ENCODE measurements at places on chromosomes 2 and 18.
A peak's percentile ranks its signal among the peaks of the same experiment; 100 is the strongest.

GRCh38 chr2:217788669-217789002, 214.2 kb downstream of the TNS1 start:
- no peak overlapping the region for H3K4me3 ChIP-seq
- peaks cover 40% of the 10 kb centered on the region for H3K4me1 ChIP-seq
- H3K27ac ChIP-seq, result no peak overlapping the region
- no peaks in the 10 kb centered on the region for H3K27me3 ChIP-seq
- no peaks in the 10 kb centered on the region for H3K36me3 ChIP-seq

DNA sequence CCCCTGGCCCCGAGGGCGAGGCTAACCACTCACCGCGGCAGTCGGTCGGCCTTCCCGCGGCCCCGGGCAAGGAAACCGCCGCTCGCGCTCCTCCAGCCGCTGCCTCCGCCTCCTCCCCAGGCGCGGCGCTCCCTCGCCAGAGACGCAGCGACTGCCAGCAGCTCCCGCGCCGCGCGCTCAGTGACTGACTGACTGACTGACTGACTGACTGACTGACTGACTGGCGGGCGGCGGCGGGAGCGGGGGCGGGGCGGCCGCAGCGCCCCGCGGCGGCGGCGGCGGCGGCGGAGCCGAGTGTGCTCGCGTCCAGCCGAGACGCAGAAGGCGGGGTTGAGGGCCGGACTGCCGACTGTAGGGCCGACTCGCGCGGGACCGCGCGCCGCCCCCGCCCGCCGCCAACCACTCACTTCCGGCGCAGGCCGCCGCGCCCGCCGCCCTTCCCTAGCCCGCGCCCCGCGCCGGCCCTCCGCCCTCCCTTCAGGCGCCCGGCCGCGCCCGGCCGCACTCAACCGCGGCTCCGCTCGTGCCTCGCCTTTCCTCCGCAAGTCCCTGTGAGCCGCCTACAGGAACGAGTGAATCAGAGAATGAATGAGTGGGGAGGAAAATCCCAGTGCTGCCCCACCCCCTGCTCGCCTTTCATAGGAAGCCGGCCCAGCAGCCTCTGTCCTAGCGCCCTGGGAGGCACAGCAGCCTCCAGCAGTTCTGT, at the start of gene RAPH1:
TSS of gene RAPH1 (minus strand) at position 224 of the 706 bp plus-strand sequence. CDS start 39,948 bp downstream, outside the sequence.
- H3K4me1 ChIP-seq, result peaks cover 31% of the 10 kb centered on the region
- peak within 1 kb of the TSS; percentile 17 for H3K27ac ChIP-seq
- no peaks in the 10 kb centered on the region for H3K36me3 ChIP-seq
- H3K4me3 ChIP-seq, result peak within 1 kb of the TSS; percentile 89
- H3K27me3 ChIP-seq, result peaks cover 40% of the 10 kb centered on the region

- H3K27me3 ChIP-seq, result no peaks in the 10 kb centered on the region
- H3K4me3 ChIP-seq, result no peak overlapping the region
- H3K27ac ChIP-seq, result no peak overlapping the region
- H3K4me1 ChIP-seq, result peaks cover 7% of the 10 kb centered on the region
Observed at GRCh38 chr2:126635281-126635680, 20.7 kb upstream of the GYPC start.

- no peaks in the 10 kb centered on the region for H3K4me1 ChIP-seq
- H3K27ac ChIP-seq, result no peak overlapping the region
- H3K36me3 ChIP-seq, result no peaks in the 10 kb centered on the region
- H3K27me3 ChIP-seq, result peaks cover 4% of the 10 kb centered on the region
- DNase-seq, result no peak
- H3K4me3 ChIP-seq, result no peak overlapping the region
Observed at GRCh38 chr2:133331436-133331835, 236.8 kb downstream of the NCKAP5 start.

- H3K36me3 ChIP-seq, result peaks cover 43% of the 10 kb centered on the region
- no peak overlapping the region for H3K4me3 ChIP-seq
- no peak for DNase-seq
- H3K27me3 ChIP-seq, result no peaks in the 10 kb centered on the region
Observed at GRCh38 chr2:69510204-69510603, 73.0 kb upstream of the NFU1 start.

- no peak for DNase-seq
- H3K4me1 ChIP-seq, result no peaks in the 10 kb centered on the region
- peaks cover 1% of the 10 kb centered on the region for H3K27me3 ChIP-seq
- H3K36me3 ChIP-seq, result peaks cover 14% of the 10 kb centered on the region
Observed at GRCh38 chr18:44620812-44621211, 59.9 kb upstream of the SETBP1 start.

DNA sequence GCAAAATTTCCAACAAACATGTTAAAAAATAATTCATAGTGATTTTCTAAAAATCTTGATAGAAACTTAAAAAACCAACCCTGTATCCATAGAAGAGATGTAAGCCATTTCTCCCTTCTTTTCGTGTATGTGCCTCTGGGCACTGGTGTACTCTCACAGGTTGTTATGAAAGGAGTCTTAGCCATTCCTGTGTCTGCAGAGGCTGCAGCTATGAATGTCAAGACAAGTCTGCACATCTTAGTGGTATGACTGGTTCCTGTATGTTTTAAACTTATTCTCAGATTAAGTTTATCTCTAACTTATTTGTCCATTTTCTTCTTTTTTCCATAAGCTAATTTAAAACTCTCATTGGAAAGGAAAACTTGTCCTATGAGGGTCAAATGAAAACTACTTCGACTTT, 84.0 kb downstream of the DPP4 start:
- no peak overlapping the region for H3K4me3 ChIP-seq
- H3K27me3 ChIP-seq, result no peaks in the 10 kb centered on the region
- H3K27ac ChIP-seq, result no peak overlapping the region
- peaks cover 33% of the 10 kb centered on the region for H3K4me1 ChIP-seq

- H3K36me3 ChIP-seq, result no peaks in the 10 kb centered on the region
- H3K27ac ChIP-seq, result peak overlapping the region; percentile 99
- peaks cover 47% of the 10 kb centered on the region for H3K4me1 ChIP-seq
- no peak for DNase-seq
- H3K27me3 ChIP-seq, result no peaks in the 10 kb centered on the region
Observed at GRCh38 chr18:51196811-51197660, 445 bp downstream of the MEX3C start.

DNA sequence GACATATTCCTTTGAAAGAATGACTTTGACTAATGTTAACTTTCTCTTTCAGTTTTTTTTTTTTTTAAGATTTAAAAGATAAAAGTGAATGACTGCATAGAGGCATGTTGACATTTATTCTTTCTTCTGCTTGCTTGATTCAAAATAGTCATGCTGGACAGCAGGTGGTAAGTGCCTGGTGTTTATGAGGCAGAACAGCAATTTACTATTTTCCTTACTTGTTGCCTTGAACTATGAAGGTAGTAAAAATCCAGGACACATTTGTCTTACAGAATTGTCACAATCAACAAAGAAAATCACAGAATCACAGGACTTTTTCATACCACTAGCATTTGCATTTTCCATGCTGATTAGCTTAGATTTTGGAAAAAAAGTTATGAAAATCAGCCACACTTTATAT, 388.3 kb downstream of the CTNNA2 start:
- H3K36me3 ChIP-seq, result no peaks in the 10 kb centered on the region
- H3K27ac ChIP-seq, result no peak overlapping the region

DNA sequence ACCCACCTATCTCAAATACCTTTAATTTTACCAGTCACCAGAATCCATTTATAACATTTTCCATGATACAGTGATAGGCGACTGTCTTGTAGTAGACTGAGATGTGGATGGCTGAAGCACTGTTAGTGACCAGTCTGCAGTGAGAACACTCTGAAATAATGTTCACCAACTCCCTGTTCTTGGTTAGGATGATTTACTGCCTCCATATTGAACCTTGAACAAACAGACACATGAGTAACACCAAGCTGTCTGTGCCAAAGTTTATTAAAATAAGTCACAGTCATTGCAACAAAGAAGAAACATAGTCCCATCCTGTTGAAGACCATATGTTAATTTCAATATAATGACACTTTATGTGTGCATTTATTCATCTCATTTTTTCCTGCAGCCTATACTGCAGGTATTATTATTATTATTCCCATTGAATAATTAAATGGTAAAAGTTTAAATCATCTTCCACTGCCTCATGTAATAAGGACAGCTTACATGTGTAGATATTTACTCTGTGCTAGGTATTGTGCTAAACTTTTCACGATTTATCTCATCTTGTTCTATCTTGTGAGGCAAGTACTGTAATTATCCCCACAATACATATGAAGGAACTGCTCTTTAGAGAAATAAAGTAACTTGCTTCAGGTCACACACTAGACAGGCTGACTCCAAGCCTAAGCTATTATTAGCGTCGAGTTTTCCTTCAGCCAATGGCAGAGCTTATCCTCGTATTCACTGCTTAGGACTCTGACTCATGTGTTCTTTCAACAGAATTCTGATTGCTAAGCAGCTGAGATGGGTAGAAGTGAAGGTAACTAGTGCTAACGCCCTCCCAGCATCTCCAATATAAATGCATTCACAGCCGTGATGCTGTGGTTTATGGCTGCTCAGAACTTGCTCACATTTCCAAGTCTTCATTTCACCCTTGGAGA, 62.5 kb downstream of the ONECUT2 start:
- H3K27me3 ChIP-seq, result peaks cover 48% of the 10 kb centered on the region
- H3K4me1 ChIP-seq, result no peaks in the 10 kb centered on the region
- no peak overlapping the region for H3K4me3 ChIP-seq
- H3K36me3 ChIP-seq, result no peaks in the 10 kb centered on the region
- DNase-seq, result no peak

DNA sequence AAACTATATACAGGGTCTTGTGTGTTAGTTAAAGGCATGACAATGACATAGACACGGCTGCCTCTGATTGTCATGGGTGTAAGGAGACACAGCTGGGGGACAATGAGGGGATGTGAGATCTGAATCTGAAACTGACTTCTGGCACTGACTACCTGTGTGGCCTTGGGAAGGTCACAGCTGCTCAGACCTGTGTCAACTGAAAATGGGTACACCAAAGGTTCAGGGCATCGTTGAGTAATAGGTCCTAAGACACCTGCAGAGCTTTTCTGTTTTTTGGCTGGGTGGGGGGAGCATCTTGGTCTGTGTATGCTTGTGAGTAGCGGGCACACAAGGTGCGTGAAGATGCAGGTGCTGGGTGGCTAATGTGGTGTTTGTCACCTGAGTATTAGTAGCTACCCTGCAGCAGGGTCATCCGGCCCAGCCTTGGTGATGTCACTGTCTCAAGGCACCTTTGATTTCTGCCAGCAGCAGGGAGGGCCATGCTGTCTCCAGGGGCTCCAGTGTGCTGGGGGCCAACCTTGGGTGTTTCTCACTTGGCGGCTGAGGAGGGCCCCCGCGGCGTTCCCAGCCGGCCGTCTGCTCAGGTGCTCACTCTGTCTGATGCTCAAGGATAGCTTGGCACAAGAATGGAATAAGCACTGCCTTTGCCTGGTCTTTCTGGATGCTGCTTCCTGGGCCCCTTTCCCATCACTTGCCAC, 53.1 kb upstream of the HS6ST1 start:
- no peaks in the 10 kb centered on the region for H3K27me3 ChIP-seq
- H3K4me1 ChIP-seq, result peaks cover 25% of the 10 kb centered on the region
- H3K27ac ChIP-seq, result no peak overlapping the region
- no peak for DNase-seq
- no peaks in the 10 kb centered on the region for H3K36me3 ChIP-seq

DNA sequence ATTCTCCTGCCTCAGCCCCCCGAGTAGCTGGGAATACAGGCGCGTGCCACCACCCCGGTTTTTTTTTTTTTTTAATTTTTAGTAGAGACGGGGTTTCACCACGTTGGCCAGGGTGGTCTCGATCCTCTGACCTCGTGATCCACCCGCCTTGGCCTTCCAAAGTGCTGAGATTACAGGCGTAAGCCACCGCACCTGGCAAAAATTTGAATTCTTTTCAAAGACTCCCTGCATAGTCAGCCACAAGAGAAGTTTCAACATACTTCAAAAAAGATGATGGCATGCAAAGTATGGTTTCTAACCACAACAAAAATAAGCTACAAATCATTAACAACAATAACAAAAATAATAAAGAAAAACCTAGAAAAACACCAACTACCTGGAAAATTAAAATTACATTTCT, 22.0 kb downstream of the HYCC2 start:
- H3K27me3 ChIP-seq, result no peaks in the 10 kb centered on the region
- peaks cover 31% of the 10 kb centered on the region for H3K4me1 ChIP-seq
- no peak overlapping the region for H3K4me3 ChIP-seq
- H3K36me3 ChIP-seq, result peaks cover 11% of the 10 kb centered on the region

GRCh38 chr2:3377279-3377611, 373 bp downstream of the EIPR1 start:
- H3K4me1 ChIP-seq, result peaks cover 54% of the 10 kb centered on the region
- H3K27ac ChIP-seq, result peak overlapping the region; percentile 98
- no peak for DNase-seq
- peak overlapping the region; percentile 96 for H3K4me3 ChIP-seq
- H3K36me3 ChIP-seq, result no peaks in the 10 kb centered on the region
- no peaks in the 10 kb centered on the region for H3K27me3 ChIP-seq

- no peaks in the 10 kb centered on the region for H3K36me3 ChIP-seq
- no peak overlapping the region for H3K4me3 ChIP-seq
- H3K27me3 ChIP-seq, result no peaks in the 10 kb centered on the region
- no peak overlapping the region for H3K27ac ChIP-seq
- no peaks in the 10 kb centered on the region for H3K4me1 ChIP-seq
- no peak for DNase-seq
Observed at GRCh38 chr18:70376914-70377258, 88.0 kb downstream of the SOCS6 start.

DNA sequence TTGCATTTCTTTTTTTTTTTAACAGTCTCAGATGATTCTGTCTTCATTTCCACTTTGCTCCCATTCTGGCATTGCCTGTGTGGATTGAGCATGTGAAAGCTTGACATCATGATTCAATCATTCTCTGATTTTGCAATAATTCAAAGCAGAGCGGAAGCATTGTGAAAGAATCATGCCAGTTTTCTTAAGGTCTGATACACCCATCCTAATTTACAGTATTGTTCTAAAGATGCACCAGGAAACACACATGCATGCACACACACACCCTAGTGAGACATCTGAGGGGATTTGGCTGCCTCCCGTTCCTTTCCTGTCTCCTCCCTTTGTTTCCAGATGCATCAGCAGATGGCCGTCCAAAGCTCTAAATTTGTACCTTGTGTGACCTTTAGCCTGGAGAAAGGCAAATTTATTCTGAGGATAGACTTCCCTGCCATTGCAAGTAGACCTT, 97.3 kb downstream of the FMNL2 start:
- no peaks in the 10 kb centered on the region for H3K27me3 ChIP-seq
- H3K4me1 ChIP-seq, result peaks cover 1% of the 10 kb centered on the region
- no peak overlapping the region for H3K27ac ChIP-seq
- no peak for DNase-seq
- no peaks in the 10 kb centered on the region for H3K36me3 ChIP-seq

GRCh38 chr2:161112908-161113307, 47.3 kb upstream of the TANK start:
- peaks cover 5% of the 10 kb centered on the region for H3K27me3 ChIP-seq
- no peak overlapping the region for H3K4me3 ChIP-seq
- H3K4me1 ChIP-seq, result peaks cover 2% of the 10 kb centered on the region

GRCh38 chr2:226999661-227000060, 163.8 kb downstream of the RHBDD1 start:
- peaks cover 53% of the 10 kb centered on the region for H3K36me3 ChIP-seq
- peaks cover 2% of the 10 kb centered on the region for H3K4me1 ChIP-seq
- H3K27me3 ChIP-seq, result no peaks in the 10 kb centered on the region
- DNase-seq, result no peak
- H3K27ac ChIP-seq, result no peak overlapping the region

- H3K27ac ChIP-seq, result peak overlapping the region; percentile 16
- DNase-seq, result no peak
- H3K4me3 ChIP-seq, result no peak overlapping the region
- no peaks in the 10 kb centered on the region for H3K27me3 ChIP-seq
- peaks cover 24% of the 10 kb centered on the region for H3K4me1 ChIP-seq
- H3K36me3 ChIP-seq, result peaks cover 12% of the 10 kb centered on the region
Observed at GRCh38 chr2:38720613-38721241, 30.4 kb downstream of the SRSF7 start.

- DNase-seq, result no peak
- H3K27me3 ChIP-seq, result peaks cover 4% of the 10 kb centered on the region
- H3K4me1 ChIP-seq, result no peaks in the 10 kb centered on the region
- no peak overlapping the region for H3K4me3 ChIP-seq
Observed at GRCh38 chr18:25278394-25278793, 73.6 kb downstream of the ZNF521 start.

GRCh38 chr2:234564699-234565098, 67.8 kb upstream of the ARL4C start:
- H3K4me3 ChIP-seq, result no peak overlapping the region
- H3K27me3 ChIP-seq, result peaks cover 8% of the 10 kb centered on the region
- no peak for DNase-seq
- H3K4me1 ChIP-seq, result no peaks in the 10 kb centered on the region
- H3K36me3 ChIP-seq, result no peaks in the 10 kb centered on the region
